Activated naive CD4-positive, alpha-beta T cell (primary cell): ENCODE measurements at places on chromosomes 12 and 14.

DNA sequence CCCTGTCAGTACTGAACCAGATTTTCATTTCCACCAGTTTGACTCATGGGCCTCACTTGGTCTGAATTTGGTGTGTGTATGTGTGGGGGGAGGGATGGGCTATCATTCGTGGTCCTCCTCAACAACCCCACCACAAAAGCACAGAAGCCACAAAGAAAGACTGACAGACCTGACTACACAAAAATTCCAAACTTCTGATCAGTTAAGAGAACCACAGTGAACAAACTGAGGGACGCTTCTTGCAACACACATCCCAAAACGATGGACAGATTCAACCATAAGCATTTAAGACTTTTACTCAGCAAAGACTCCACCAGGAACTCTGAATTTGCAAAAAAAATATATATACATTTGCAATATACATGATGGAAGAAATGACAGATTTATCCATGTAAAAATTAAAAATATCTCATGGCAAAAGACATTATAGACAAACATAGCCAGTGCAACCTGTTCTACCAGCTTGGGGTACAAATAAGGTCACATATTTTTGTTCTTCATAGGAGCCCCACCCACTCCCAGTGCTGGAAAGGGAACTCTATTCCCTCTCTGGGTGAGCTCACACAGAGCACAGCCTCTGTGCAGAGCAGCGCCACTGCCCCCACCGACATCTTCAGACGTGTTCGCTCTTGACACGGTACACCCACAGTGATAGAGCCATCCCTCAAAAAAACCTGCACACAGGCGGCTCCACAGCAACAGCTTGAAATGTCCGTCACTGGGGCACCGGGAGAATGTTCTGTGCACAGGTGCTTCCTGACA, 49.7 kb downstream of the JAG2 start:
- DNase-seq, result no peak

GRCh38 chr12:3684449-3685051, 68.4 kb downstream of the CRACR2A start:
- no peak for DNase-seq

DNA sequence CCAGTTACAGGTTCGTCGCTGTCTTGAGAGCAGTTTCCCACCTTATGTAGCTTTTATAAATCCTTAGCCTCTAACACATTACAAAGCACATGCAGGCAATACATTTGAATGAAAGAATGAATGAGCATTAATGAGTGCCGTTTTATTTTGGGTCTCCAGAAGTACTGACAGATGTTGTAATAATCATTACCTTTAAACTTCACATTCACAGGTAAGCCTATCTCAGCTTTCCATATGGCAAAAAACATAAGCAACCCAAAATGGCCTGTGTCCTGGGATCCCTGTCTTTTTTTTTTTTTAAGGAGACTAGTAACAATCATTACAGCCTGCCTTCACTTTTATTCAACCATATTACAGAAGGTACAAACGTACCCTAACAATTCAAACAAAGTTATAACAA, 52.9 kb upstream of the FERMT2 start:
- DNase-seq, result no peak

DNA sequence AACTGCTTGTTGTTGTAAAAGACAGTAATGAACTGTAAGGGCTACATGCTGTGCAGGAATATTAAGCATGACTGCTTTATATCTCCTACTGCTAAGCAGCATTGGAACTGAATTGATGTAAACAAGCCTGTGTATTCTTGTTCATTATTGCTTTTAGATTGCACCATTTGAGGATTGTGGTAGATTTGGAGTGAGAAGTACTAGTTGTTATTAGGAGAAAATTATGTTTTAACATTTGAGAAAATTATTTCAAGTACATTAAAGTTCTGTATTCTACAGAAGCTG, 212.7 kb downstream of the ERC1 start:
- DNase-seq, result no peak

GRCh38 chr14:72503696-72504368, 390.1 kb downstream of the DPF3 start:
- DNase-seq, result no peak

DNA sequence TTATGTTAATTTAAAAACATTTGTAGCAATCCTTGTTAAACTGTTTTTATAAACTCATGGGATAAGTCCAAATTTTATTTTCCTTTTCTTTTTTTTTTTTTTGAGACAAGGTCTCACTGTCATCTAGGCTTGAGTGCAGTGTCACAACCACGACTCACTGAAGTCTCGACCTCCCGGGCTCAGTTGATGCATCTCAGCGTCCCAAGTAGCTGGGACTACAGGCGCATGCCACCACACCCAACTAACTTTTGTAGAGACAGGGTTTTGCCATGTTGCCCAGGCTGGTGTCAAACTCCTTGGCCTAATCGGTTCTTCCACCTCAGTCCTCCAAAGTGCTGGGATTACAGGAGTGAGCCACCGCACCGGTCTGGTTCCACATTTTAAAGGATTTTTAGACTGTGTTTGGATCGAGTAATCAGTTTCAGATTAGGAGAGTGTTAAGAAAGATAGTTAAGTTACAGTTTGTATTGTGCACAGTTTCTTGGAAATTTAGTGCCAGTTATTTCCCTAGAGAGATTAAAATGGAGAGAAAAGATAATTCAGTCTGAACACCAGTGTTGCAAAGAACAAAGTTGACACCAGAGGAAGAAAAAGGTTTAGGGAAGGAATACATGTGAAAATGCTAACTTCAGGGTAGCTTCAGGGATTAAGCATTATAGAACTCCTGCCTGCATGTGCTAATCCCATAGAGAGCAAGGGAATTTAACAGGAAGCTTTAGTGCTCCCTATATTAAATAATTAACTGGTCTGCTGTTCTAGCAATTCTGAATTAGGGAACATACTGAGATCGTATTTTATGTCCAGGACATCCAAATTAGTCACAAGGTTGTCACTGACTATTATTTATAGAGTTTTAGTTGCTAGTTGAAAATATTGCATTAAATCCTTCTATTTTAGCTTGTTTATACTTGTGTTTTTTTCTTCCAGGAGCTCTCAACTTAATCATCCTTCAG, 10.1 kb downstream of the RAP1B start:
- DNase-seq, result no peak

GRCh38 chr14:101499080-101499479, 62.2 kb upstream of the DIO3 start:
- no peak for DNase-seq

DNA sequence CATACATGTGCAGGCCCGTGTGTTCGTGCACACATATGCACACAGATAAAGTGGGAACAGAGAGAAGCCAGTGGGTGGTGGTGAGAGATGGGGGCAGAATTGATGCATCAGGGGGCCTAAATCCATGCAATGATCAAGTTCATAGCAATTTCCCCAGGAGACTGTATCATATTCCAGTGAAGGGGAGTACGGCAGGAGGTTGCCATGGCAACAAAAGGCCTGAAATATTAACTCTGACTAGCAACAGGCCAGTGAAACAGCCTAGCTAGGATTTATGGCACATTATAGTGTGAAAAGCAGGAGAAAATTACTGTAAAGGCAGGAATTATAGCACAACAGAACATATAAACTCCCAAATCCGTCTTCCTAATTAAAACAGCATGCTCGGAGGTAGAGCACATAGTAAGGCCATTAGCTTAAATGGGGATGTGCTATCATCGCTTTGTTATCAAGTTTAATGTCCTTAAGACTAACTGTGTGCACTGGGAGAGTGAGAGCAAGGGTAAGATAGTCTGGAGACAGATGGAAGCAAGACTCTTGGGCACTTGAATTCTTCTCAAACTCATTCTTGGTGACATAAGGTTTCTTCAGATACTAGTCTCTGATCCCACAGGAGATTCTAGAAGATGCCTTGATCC, 806.3 kb downstream of the DIO2 start:
- no peak for DNase-seq

DNA sequence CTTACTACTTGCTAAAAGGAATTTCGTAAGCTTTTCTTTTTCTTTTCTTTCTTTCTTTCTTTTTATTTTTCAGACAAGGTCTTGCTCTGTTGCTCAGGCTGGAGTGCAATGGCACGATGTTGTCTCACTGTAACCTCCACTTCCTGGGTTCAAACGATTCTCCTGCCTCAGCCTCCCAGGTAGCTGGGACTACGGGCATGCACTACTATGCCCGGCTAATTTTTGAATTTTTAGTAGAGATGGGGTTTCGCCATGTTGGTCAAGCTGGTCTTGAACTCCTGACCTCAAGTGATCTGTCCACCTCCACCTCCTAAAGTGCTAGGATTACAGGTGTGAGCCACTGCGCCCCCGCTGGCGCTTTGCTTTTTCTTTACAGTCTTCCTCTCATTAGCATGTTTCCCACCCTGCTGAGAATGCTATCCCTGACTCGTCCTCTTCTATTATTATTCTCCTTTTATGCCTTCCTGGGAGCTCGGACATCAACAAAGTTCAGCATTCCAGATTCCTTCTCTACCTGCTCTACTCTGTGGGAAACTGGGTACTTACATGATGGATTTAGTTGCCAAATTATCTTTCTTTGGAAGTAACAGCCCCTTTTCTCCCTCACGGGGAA, 3.1 kb downstream of the MTHFD1 start:
- DNase-seq, result no peak

- DNase-seq, result no peak
Measured at GRCh38 chr12:66268562-66268961, 33.7 kb upstream of the HELB start.

- DNase-seq, result no peak
Measured at GRCh38 chr14:63296060-63296563, 22.6 kb downstream of the GPHB5 start.

GRCh38 chr12:92077530-92077929, 68.1 kb downstream of the BTG1 start:
- DNase-seq, result no peak

DNA sequence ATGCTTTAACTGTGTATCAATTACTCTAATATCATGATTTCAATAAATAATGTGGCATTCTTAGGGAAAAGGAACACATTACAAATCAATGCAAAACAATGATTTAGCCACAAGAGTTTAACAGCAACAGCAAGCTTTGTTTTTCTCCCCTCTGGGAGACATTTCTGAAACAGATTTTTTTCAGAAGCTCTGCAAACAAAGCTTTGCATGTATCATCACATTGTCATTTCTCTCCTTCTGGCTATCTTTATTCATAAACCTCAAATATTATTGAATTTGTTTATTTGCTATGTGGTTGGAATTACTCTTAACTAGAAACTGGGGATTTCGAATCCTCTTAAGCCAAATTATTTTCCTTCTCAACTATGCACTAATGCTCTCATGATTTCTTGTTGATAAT, 278.4 kb upstream of the ATXN7L3B start:
- no peak for DNase-seq

- DNase-seq, result no peak
Measured at GRCh38 chr12:123231931-123232330, 1.0 kb downstream of the MPHOSPH9 start.

DNA sequence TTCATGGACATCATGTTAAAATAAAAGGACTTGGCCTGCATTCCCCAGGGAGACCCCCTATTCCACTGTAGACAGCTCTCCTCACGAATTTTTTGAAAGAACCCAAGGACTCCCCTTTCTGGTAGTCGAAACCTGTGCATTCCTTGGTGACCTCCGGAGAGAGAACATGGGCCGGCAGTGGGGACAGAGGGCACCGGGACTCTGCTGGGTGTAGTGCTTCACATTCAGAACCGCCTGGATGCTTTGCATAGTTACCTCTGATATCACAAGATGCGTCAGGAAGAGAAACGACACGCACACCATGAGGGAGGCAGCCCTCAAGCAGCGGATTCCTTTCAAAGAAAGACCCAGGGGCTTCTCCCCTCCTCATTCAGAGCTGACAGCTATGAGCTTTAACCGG, 9.7 kb downstream of the CKAP4 start:
- no peak for DNase-seq

DNA sequence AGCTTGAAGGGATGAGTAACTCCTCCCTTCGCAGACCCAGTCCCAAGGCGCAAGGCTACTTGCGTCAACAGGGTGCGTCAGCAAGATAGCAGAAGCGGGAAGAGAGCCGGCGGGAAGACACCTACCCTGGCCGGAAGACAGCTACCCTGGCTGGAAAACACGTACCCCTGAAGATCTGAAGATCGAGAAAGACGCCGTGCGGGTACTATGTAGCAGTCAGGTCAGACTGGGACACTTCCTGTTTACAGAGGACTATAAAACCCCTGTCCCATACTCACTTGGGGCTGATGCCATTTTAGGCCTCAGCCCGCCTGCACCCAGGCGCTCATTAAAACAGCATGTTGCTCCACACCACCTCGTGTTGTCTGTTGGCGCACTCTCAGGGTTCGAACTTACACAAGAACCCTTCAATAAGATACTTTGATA, 80.9 kb downstream of the ABCD2 start:
- DNase-seq, result no peak

- no peak for DNase-seq
Measured at GRCh38 chr12:93583627-93584392, 11.3 kb downstream of the SOCS2 start.

- no peak for DNase-seq
Measured at GRCh38 chr12:68206446-68206845, 19.2 kb downstream of the IL26 start.

DNA sequence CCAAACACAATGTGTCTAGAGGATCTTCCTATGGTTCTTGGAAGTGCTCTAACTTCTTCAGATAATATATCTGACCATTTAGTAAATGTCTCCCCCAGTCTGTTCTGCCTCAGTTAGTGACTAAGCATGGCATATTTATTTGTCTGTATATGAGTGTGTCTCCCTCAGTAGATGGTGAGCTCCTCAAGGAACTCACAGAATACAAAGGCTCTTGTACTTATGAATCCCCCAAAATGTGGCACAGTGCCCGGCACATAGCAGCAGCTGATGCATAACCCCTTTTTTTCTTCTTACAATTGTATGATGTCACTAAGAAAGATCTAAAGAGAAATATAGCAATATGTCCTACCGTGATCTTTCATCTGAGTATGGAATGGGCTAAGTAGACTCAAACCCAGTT, 264.7 kb upstream of the PRICKLE1 start:
- DNase-seq, result no peak

GRCh38 chr12:94749455-94749854, 99.1 kb upstream of the TMCC3 start:
- no peak for DNase-seq

- no peak for DNase-seq
Measured at GRCh38 chr14:30225176-30225575, 297.5 kb upstream of the PRKD1 start.

- no peak for DNase-seq
Measured at GRCh38 chr14:43140453-43140852, 1366.6 kb downstream of the FSCB start.

- DNase-seq, result no peak
Measured at GRCh38 chr14:40981247-40981646, 625.4 kb upstream of the LRFN5 start.

DNA sequence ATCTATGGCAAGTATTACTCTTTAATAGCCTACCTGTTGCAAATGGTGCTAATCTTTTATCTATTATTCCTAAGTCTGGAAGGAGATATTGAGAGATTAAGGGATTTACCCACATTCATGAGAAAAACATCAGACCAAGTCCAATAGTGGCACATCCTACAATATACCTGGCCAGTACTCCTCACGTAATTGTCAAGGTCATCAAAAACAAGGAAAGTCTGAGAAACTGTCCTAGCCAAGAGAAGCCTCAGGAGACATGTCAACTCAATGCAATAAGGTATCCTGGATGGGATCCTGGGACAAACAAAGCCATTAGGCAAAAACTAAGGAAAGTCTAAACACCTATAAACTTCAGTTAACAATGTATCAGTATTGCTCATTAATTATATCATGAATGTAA, 12.5 kb downstream of the NR2C1 start:
- no peak for DNase-seq

- DNase-seq, result no peak
Measured at GRCh38 chr14:89629383-89629782, 212.3 kb upstream of the FOXN3 start.
